Glutamatergic neuron (in vitro differentiated cells): ENCODE measurements at places on chromosomes 6 and 20.

DNA sequence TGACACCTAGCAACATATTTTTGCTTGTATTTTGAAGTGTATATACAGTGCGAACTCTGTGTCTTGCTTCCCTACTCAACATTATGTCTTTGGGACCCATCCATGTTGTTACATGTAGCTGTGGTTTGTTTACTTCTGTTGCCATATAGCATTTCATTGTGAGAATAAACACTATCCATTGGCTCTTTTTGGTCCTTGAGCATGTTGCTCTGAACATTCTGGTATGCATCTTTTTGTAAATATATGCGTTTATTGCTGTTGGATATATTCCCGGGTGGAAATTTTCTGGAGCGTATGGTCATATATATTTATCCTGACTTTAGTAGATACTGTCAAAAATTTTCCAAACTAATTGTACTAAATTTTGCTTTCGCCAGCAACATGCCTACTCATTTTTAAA lies 222.5 kb upstream of the SPTLC3 start:
- no peak for DNase-seq

GRCh38 chr6:18243302-18243893 lies 20.9 kb downstream of the DEK start:
- DNase-seq: no peak

- no peak for DNase-seq
Observed at GRCh38 chr20:16538779-16539178, 34.5 kb downstream of the KIF16B start.

DNA sequence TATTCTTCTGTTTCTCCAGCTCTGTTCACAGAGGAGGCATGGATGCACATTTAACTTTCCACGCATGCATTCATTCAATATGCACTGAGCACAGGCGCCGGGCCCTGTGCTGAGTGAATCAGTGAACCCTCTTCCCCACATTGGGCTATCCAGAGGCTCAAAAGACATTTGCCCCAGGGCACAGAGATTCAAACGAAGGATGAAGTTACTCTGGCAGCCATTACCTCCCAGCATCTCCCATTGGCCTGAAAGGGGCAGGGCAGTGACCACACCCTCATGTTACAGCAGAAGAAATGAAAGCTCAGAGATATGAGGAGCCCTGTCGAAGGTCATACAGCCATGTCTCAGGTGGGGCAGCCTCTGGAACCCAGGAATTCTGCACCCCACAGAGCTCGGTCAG lies 26.7 kb upstream of the NOL4L start:
- no peak for DNase-seq

GRCh38 chr20:44909872-44910689 lies at the start of gene PABPC1L:
TSS of gene PABPC1L (plus strand) at chr20:44910060. CDS start at chr20:44910144, 84 bp downstream.
- DNase-seq: peak; percentile 57

- DNase-seq: no peak
Observed at GRCh38 chr20:50070361-50070760, 42.6 kb downstream of the UBE2V1 start.

DNA sequence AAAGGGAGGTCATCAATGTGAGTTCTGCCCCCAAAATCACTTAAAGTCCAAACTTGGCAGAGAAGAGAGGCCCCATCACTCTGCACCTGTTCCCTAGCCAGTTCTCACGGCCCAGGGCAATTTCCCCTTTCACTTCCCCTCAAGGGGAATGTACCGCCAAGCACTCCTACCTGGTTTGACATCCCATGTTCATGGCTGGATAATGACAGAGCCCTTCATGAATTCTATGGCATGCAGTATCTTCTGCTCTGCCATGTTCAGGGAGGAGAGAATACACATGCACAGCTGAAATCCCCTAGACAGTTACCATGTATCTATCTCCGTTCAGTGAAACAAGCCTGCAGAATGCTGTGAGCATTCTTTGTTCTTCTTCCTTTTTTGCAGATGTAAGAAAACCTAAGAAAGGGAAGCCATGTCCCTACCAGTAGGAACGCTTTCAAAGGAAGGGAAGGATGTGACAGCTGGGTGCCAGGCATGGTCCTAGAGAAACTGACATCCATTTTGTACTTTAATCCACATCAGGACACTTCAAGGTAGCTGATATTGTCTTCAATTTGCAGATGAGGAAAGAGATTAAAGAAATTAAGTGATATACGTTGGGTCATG lies 79.8 kb upstream of the ARID1B start:
- DNase-seq: no peak

GRCh38 chr20:19074828-19075516 lies 137.5 kb upstream of the SLC24A3 start:
- DNase-seq: no peak

DNA sequence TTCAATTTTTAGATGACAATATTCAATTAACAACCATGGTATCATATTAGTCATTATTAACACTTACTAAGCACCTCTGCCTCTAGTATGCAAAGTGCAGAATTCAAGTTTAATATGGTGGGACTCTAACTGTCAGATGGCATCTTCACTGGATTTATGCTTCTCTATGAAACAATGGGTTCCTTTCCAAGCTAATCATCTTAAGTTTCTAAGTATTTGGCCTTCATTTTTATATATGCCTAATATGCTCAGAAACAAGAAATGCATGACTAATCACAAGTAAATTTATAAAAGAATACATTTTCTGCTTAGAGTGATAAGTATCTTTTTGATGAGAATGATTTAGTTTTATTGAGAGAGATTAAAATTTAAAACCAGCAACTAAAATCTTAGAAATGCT lies 144.7 kb downstream of the HIVEP2 start:
- DNase-seq: no peak

DNA sequence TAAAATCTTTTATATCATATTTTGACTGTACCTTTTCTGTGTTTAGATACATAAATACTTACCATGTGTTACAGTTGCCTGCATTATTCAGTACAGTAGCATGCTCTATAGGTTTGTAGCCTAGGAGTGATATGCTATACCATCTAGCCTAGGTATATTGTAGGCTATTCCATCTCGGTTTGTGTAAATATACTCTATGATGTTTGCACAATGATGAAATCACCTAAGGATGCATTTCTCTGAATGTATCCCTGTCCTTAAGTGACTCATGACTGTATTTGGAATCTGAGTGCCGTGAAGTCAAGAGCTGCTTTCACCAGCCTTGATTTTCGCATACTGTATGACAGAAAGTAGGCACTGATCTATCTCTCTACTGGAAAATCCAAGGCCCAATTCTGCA lies 129.9 kb downstream of the UTRN start:
- DNase-seq: no peak

DNA sequence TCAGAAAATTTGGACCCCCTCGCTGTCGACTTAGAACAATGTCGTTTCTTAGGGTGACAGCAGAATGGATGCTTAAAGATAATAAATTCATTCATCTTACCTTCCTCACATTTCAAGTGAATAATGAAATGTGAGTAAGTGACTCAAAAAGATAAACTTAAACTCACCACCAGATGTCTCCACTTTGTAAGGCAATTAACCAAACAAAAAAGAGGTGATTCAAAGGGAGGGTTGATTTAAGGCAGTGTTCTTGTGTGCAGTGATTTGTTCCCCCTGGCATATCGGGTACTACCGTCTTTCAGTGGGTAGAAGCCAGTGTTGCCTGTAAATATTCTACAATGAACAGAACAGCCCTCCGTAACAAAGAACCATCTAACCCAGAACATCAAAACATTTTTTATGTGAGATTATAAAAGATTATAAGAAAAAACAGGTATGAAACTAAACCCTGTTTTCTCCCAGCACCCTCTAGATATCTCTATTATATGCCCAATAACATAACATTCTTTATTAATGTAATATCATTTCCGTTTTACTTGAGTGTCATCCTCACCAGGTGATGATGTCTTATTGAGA lies 589.7 kb downstream of the CBLN4 start:
- DNase-seq: no peak

DNA sequence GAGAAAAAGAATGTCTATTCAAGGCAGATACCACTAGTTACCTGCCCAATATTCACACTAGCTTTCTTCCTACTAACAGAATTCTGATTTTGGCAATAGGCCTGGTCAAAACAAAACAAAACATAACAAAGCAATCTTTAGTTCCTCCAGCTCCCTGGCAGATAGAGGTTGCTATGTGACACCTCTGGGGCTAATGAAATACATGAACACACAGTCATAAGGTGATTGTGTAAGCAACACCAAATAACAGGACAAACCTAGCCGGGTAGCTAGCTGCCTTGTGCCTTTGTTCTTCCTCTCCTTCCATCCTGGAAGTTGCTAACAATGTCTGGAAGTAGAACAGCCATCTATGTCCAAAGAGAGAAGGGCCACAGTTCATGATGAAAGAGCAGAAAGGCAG lies 6.0 kb upstream of the HMGN3 start:
- no peak for DNase-seq

- DNase-seq: no peak
Observed at GRCh38 chr6:169296170-169296569, 42.5 kb upstream of the THBS2 start.

- DNase-seq: no peak
Observed at GRCh38 chr20:12893019-12893418, 115.8 kb upstream of the SPTLC3 start.

- no peak for DNase-seq
Observed at GRCh38 chr20:16062661-16063581, 510.3 kb downstream of the KIF16B start.

DNA sequence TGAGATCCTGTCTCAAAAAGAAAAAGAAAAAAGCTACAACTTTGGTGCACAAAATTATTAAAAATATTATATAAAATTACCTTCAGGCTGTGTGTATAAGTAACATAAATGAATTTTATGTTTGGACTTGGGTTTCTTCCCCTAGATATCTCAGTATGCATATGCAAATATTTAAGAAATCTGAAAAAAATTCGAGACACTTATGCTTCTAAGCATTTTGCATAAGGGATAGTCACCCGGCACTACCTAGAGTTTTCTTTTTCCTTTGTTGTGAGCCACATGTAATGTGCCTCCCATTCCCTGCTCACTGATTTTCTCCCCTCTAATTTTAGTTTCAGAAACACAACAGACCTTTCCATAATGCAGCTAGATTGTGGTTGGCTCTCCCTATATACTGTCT lies 79.4 kb downstream of the NCOA3 start:
- DNase-seq: no peak

- no peak for DNase-seq
Observed at GRCh38 chr6:143803769-143804568, 39.2 kb upstream of the LTV1 start.

DNA sequence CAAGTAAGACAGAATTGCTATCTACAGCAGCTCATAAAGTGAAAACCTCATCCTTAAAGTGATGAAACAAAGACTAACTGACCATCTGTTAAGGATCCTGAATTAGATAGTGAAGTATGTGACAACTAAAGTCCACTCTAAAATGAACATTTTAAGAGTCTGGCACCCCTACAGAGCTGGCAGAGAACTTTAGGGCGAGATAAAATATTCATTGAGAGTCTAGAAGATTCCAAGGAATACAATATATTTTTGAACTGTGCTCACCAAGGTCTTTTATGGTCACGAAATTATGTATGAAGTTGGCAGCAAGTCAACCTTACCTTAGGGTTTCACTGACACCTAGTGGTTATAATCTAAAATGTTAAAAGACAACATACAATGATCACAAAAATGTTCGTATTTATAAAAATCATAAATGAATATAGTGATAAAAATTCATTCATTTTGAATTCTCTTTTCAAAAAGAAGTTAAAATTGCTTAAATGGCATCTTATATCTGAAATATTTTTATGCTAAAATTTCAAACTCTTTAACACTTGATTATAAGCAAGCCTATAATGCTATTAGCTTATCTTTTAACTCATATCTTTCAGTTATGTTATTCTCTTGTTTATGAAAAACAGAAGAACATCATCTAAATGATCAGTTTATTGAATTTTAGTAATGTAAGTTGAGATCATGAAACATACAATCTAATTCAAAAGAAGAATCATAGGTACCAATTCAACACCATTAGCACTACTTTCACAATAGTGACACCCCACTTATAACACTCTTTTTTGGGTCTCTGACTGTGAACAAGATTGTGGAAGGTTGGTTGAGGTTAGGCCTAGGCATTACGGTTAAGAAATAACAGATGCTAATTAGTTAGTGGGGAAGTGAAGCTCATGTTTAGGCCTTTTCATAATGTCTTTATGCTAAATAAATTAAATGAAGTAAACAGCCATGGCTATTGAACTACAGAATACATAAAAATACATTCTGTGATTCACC lies 27.5 kb downstream of the RSPH3 start:
- DNase-seq: no peak

- DNase-seq: no peak
Observed at GRCh38 chr6:159463119-159463829, 229.8 kb downstream of the SOD2 start.

DNA sequence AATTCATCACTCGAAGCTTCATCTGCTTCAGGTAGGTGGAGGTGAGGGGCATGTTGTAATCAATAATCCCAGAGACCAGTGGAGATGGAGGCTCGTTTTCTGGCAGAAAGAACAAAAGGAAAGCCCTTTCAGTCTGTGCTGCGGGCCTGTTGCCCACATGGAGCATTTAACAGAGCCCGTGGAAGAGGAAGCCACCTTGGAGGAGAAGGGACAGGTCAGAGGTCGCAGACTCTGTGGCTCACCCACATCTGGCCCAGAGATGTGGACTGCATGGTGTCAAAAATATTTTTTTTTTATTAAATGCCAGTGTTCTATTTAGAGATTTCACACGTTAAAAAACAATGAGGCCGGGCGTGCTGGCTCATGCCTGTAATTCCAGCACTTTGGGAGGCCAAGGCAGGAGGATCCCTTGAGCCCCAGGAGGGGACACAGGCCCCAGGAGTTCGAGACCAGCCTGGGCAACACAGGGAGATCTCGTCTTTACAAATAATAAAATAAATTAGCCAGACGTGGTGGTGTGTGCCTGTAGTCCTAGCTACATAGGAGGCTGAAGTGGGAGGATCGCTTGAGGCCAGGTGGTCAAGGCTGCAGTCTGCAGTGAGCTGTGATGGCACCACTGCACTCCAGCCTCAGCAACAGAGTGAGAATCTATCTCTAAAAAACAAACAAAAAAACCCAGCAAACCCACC lies 73.6 kb downstream of the NOL4L start:
- DNase-seq: peak; percentile 9

GRCh38 chr6:8108759-8109539 lies 6.6 kb upstream of the EEF1E1 start:
- no peak for DNase-seq

DNA sequence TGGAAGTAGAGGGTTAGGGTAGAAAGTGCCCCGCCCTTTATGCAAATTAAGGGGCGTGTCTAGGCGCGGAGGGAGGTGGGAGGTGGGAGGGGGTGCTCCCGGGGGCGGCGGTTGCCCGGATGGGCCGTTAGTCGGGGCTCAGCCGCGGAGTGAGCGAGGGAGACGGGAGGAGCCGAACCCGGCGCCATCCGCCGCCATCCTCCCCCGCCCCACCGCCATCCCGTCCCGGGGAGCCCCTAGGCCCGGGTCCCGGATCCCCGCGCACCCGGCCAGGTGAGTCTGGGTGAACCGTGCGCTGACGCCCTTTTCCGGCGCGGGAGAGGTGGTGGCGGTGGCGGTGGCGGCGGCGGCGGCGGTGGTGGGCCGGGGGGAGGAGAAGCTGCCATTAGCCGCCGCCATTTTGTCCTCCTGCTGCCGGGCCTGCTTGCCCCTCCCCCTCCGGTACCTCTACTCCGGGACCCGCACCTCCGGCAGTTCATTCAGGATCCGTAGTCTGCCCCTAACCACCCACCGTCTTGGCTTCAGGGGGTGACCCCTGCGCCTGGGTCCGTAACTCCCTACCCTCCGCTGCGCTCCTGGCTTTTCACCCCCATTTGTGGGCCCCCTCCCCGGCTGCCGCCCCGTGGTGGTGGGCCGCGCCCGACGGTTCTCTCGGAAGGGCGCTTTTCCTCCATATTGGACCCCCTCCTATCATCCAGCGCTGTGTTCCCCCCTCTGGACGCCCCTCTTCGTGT lies at the start of gene PRRC2A:
Gene PRRC2A (plus strand): TSS at position 130 of the 734 bp plus-strand sequence. CDS start 2,075 bp downstream, outside the sequence.
- DNase-seq: peak; percentile 96
